ENCODE measurements at places on chromosomes 5 and 9. TPM values are rescaled to one million over a fixed set of nuclear protein-coding genes. Genes with fewer than 3 reads are reported as not detected.

Gene THBS4
- polyA plus RNA-seq: 1.1 TPM

DNA sequence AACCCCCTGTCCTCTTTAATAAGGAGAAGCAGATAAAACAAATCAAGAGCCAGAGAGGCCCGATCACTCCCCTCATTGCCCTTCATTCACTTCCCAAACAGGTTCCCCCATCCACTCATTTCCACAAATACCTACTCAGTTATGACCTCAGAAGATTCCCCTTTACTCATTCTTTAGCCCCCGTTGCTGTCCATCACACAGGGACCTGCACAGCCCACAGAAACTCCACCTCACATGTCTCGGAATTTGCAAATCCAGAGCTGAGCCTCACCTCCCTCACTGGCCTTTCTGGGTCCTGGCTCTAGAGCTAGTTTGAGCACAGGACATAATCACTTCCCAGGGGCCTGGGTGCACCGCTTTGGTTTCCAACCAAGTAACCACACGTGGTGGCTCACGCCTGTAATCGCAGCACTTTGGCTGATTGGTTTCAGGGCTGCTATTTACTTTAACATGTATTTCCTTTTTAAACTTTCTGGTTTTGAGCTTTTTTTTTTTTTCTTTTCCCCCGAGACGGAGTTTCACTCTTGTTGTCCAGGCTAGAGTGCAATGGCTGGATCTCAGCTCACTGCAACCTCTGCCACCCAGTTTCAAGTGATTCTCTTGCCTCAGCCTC, 17.8 kb downstream of the ATP6V0E1 start:
- H3K27ac ChIP-seq: no peak overlapping the region
- H3K36me3 ChIP-seq: peaks cover 3% of the 10 kb centered on the region
- H3K27me3 ChIP-seq: no peaks in the 10 kb centered on the region
- H3K4me1 ChIP-seq: peaks cover 4% of the 10 kb centered on the region
- no peak for DNase-seq
- H3K4me3 ChIP-seq: no peak overlapping the region

GRCh38 chr9:30796764-30797163, 1587.7 kb upstream of the ACO1 start:
- DNase-seq: no peak
- H3K4me1 ChIP-seq: no peaks in the 10 kb centered on the region
- H3K27ac ChIP-seq: no peak overlapping the region
- no peaks in the 10 kb centered on the region for H3K27me3 ChIP-seq
- no peak overlapping the region for H3K4me3 ChIP-seq

DNA sequence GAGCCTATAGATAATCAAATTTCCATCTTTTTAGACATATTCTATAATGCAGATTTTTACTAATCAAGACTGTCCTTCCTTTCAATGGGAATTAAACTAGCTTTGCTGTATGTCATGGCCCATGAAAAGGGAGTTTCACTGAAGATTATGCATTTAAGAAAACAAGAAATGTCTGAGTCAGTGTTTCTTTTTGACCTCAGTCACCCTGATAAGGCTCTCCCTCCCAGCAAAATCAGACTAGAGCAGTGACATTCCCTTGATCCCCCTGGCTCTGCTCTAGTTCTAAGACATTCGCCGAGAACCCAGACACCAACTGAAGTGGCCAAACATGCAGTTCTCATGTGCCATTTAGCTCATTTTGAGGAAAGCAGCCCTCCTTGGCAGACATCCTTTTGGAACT, 442.0 kb downstream of the ACTL7B start:
- no peaks in the 10 kb centered on the region for H3K27me3 ChIP-seq
- no peak for DNase-seq
- H3K27ac ChIP-seq: no peak overlapping the region
- no peaks in the 10 kb centered on the region for H3K36me3 ChIP-seq
- no peaks in the 10 kb centered on the region for H3K4me1 ChIP-seq
- no peak overlapping the region for H3K4me3 ChIP-seq

Gene CER1
- polyA plus RNA-seq: not detected

Gene RANBP3L
- not detected for polyA plus RNA-seq

Gene PCDH12
- polyA plus RNA-seq: 0.02 TPM
